T-cell (primary cell): ENCODE measurements at places on chromosomes 7 and 10.

GRCh38 chr10:24851629-24852028 is 100.8 kb downstream of the PRTFDC1 start:
- DNase-seq, result peak; percentile 34

DNA sequence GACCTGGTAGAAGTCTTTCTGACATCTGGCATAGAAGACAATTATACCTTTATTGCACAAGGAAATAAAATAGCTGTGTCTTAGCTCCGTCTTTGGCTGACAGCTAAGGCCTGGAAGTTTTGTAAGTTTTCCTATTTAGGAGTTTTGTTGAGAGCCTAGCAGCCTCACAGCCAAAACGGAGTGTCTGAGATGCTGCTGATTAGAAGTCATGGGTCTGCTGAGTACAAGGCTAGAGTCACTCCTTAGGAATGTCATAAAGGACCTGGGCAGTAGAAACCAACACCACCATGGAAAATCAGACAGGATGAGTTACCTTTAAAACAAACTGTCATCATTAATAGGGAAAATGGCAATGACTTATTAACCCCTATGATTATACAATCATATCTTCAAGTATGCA is 442.5 kb downstream of the KCNMA1 start:
- no peak for DNase-seq

GRCh38 chr7:152137476-152138025 is 112.1 kb downstream of the GALNT11 start:
- DNase-seq, result no peak

GRCh38 chr7:44572771-44573170 is 937 bp downstream of the DDX56 start:
- DNase-seq, result no peak

GRCh38 chr10:120744040-120744439 is 107.1 kb upstream of the WDR11 start:
- no peak for DNase-seq

GRCh38 chr7:16070806-16071205 is 350.5 kb downstream of the CRPPA start:
- no peak for DNase-seq

DNA sequence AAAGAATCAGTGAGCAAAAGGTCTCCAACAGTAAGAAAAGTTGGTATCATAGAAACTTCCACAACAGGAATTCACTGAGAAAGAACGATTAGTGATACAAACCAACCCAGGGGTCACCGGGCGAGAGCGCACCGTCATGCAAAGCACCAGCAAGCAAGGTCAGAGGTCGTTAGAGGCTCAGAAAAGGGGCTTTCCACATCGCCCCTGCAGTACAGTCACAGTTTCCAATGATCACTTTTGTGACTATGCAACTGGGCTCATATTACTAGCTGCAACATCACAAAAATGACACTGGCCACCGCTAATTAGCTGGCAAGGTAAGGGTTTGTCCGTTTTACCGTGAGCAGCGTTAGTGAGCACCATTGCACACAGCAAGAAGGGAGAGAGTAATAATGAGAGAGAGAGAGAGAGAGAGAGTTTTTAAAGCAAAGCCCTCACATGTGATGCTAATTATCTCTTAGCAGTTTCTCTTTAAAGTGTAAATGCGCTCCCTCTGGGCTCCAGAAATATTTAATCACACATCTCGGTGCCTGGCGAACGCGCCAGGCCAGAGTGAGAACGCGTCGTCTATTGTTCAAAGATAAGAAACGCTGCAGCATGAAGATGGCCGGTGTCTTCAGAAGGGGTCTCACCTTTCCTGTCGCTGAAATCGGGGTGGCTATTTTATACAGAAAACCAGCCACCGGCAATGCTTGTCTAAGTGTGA is 237.5 kb downstream of the DNAJB6 start:
- no peak for DNase-seq

GRCh38 chr7:35465791-35466336 is 212.0 kb upstream of the TBX20 start:
- no peak for DNase-seq

DNA sequence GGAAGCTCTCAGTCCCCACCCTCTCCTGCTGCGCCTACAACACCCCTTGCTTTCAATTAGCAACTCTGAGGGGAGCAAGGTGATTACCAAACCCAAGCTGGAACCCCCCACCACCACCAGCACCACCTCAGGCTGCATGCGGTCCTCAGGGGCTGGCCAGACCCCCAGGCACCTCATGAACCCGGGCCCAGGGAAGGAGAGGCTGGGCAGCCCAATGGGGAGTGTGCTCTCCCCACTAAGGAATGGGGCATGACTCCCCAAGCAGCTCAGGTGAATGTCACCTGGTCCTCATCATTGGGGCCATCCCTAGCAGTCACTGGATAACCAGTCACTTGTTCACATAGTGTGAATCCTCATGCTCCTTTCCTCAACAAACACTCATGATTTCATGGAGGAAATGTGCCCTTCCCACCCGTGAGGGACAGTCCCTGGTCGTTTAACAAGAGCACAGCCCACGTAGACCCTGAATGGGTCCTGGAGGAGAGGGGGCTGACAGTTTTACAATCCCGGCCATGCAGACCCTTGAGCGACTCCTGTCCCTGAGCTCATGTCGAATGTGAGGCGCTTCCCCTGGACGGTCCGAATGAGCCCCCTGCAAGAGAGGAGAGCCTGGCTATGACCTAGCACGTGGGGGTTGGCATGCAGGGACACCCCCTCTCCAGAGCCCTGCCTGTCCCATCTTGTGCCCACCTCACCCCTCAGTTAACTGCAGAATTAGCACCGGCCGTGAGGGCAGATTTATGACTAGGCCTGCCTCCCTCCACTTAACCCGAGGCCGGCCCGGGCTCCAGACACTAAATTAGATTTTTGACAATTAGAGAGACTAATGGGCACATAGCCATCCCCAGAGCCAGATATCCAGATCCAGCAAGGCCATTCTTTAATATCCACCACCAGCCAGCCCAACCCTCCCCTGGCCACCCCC is 29.1 kb downstream of the POLL start:
- DNase-seq, result no peak

DNA sequence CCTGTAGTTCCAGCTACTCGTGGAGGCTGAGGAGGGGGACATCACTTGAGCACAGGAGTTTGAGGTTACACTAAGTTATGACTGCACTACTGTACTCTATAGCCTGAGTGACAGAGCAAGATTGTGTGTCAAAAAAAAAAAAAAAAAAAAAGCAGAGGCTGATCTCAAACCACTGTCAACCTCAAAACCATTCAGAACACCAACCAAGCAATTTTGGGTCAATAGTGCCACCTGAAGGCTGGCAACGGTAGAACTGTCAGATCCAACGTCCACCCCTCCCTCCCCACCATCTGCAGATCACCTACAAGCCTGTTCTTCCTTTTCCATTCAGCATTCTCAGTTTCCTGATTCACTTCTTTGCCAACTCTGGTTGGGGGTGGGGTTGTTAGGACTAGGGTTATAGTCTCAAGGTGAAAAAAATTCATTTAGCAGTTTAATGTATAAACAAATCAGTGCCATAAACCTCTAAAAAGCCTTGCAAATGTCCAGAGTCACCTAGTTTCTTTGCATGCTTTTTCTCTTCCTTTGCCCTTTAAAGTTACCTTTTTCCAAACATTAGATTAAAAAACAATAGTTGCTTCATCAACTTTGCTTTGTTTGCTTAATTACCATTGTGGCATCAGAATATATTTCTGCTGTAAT is 2.6 kb downstream of the MRPS33 start:
- peak; percentile 77 for DNase-seq

DNA sequence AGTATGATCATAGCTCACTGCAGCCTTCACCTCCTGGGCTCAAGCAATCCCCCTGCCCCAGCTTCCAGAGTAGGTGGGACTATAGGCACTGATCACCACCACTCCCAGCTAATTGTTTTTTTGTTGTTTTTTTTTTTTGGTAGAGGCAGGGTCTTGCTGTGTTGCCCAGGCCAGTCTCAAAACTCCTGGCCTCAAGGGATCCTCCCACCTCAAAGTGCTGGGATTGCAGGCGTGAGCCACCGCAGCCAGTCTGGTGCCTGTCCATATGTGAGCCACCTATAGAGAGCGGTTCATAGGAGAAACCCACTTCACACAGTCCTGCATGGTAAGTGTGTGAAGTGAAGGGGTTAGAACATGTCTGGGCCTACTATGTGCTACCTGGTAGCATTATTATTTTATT is 47.5 kb downstream of the SLC29A4 start:
- no peak for DNase-seq

- DNase-seq, result no peak
Measured at GRCh38 chr10:103646304-103646703, 152.8 kb downstream of the NEURL1 start.
